Upper lobe of left lung (tissue), 6 donors: ENCODE measurements at places on chromosomes 16 and 17. TPM values are rescaled to one million over a fixed set of nuclear protein-coding genes. Genes with fewer than 3 reads are reported as not detected.
A peak's percentile ranks its signal among the peaks of the same experiment; 100 is the strongest.

GRCh38 chr17:22703204-22703603 lies 1010.9 kb downstream of the KCNJ18 start:
- no peaks in the 10 kb centered on the region for H3K4me1 ChIP-seq
- no peaks in the 10 kb centered on the region for H3K36me3 ChIP-seq
- DNase-seq: no peak

- H3K36me3 ChIP-seq: no peaks in the 10 kb centered on the region
- H3K27me3 ChIP-seq: no peaks in the 10 kb centered on the region
- no peak overlapping the region for H3K27ac ChIP-seq
- no peak overlapping the region for H3K4me3 ChIP-seq
Measured at GRCh38 chr16:55662644-55663031, 6.8 kb downstream of the SLC6A2 start.

GRCh38 chr16:22623351-22623781 lies 112.7 kb downstream of the NPIPB5 start:
- no peak overlapping the region for H3K27ac ChIP-seq
- no peak overlapping the region for H3K4me3 ChIP-seq

- peaks cover 12% of the 10 kb centered on the region for H3K4me1 ChIP-seq
- no peak overlapping the region for H3K27ac ChIP-seq
- no peaks in the 10 kb centered on the region for H3K27me3 ChIP-seq
- H3K4me3 ChIP-seq: no peak overlapping the region
- no peak for DNase-seq
Measured at GRCh38 chr17:57097832-57098421, 12.9 kb downstream of the AKAP1 start.

GRCh38 chr16:72042157-72042660 lies 12.1 kb upstream of the HP start:
- H3K27me3 ChIP-seq: no peaks in the 10 kb centered on the region
- no peaks in the 10 kb centered on the region for H3K36me3 ChIP-seq
- H3K27ac ChIP-seq: peak overlapping the region; percentile 9
- peaks cover 15% of the 10 kb centered on the region for H3K4me1 ChIP-seq

GRCh38 chr16:672371-672770 lies 3.1 kb upstream of the RHBDL1 start:
- H3K4me1 ChIP-seq: peaks cover 27% of the 10 kb centered on the region
- peaks cover 24% of the 10 kb centered on the region for H3K36me3 ChIP-seq
- H3K27ac ChIP-seq: no peak overlapping the region
- H3K4me3 ChIP-seq: no peak overlapping the region

DNA sequence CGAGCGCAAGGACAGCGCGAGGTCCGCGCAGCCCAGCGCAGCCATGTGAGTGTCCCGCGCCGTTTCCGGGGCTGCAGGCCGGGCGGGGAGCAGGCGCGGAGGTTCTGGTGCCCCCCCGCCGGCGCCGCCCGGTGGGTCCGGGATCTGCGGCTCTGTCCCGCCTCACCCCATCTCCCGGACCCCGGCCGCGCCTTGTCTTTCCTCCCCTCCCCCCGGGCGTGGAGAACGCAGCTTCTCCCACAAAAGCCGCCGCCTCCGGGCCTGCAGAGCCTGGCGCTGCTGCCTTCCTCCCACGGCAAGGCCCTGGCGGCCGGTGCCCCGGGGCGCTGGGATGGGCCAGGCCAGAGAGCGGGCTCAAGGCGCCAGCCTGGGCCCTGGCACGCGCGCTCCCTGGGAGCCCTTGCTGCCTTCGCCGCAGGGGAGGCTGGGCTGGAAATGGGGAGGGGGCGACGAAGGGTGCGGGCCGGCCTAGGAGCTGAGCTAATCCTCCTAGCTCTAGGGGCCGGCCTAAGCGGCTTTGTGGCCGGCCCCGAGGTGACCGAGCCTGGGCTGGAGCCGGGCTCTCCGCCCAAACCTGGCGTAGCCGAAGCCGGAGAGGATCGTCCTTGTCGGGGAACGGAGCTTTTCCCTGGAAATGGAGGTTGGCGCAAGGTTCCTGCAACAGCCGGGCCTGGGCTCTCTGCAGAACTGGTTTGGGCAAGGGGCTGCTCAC lies 397 bp downstream of the RIPOR1 start:
- peaks cover 33% of the 10 kb centered on the region for H3K4me1 ChIP-seq
- no peaks in the 10 kb centered on the region for H3K36me3 ChIP-seq
- H3K27ac ChIP-seq: peak overlapping the region; percentile 91
- peak overlapping the region; percentile 69 for H3K4me3 ChIP-seq

- no peak for DNase-seq
- no peaks in the 10 kb centered on the region for H3K27me3 ChIP-seq
- H3K27ac ChIP-seq: peak overlapping the region; percentile 68
- H3K36me3 ChIP-seq: no peaks in the 10 kb centered on the region
Measured at GRCh38 chr17:40608061-40608581, 39.5 kb downstream of the SMARCE1 start.

DNA sequence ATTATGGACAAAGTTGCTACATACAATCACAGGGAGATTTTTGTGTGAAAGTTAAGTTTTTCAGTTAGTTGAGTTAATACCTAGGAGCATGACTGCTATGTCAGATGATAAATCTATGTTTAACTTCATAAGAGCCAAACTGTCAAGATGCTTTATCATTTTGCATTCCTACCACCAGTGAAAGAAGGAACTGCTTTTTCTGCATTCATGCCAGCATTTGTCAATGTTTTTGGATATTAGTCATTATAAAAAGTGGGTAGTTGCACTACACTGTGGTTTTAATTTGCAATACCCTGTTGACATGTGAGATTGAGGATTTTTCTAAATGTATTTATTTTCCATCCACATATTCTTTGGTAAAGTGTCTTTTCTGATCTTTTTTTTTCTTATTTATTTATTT lies 434.0 kb upstream of the MON1B start:
- no peak overlapping the region for H3K4me3 ChIP-seq
- no peak for DNase-seq
- no peak overlapping the region for H3K27ac ChIP-seq
- H3K36me3 ChIP-seq: no peaks in the 10 kb centered on the region

DNA sequence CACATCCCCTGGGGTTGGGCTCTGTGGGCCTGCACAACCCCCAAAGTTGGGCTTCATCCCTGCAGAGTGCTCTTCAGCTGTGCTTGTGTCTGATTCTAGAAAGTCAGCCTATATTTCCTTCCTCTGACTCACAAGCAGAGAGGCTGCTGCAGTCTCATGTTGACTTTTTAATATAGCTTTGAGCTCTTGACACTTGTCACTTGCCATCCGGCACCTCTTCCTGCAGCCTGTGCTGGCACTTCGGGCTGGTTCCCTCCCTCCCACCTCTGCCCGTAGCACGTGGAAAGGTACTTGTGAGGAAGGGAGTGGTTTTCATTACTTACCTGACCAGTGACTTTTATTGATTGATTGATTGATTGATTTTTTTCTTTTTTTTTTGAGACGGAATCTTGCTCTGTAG lies 19.0 kb upstream of the JPT2 start:
- no peak overlapping the region for H3K27ac ChIP-seq
- H3K4me3 ChIP-seq: no peak overlapping the region
- no peaks in the 10 kb centered on the region for H3K4me1 ChIP-seq
- peaks cover 89% of the 10 kb centered on the region for H3K36me3 ChIP-seq
- H3K27me3 ChIP-seq: no peaks in the 10 kb centered on the region
- no peak for DNase-seq

- H3K36me3 ChIP-seq: peaks cover 20% of the 10 kb centered on the region
- no peak for DNase-seq
- H3K27ac ChIP-seq: peak overlapping the region; percentile 69
- H3K4me3 ChIP-seq: no peak overlapping the region
Measured at GRCh38 chr17:77404812-77405581, 264.2 kb downstream of the SEC14L1 start.

GRCh38 chr17:14793237-14793636 lies 471.9 kb downstream of the PMP22 start:
- no peaks in the 10 kb centered on the region for H3K36me3 ChIP-seq
- no peak for DNase-seq
- no peak overlapping the region for H3K27ac ChIP-seq
- H3K4me1 ChIP-seq: no peaks in the 10 kb centered on the region

DNA sequence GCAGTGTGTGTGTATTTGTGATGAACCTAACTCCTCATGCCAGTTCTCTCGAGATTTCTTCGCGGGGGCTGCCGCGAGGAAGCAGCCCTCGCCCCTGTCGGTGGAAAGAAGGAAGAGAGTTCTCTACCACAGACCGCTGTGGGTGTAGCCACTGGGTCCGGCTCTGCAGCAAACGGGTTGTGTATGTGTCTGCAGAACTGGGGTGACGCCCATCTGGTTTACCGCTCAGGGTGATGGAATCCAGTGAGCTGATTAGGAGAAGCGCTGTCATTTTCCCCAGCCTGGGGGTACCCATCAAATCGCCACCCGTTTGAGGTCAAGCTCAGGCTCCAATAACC lies 7.7 kb downstream of the CORO6 start:
- H3K4me1 ChIP-seq: peaks cover 59% of the 10 kb centered on the region
- DNase-seq: no peak
- H3K4me3 ChIP-seq: peak overlapping the region; percentile 49
- no peak overlapping the region for H3K27ac ChIP-seq
- no peaks in the 10 kb centered on the region for H3K36me3 ChIP-seq
- H3K27me3 ChIP-seq: no peaks in the 10 kb centered on the region

DNA sequence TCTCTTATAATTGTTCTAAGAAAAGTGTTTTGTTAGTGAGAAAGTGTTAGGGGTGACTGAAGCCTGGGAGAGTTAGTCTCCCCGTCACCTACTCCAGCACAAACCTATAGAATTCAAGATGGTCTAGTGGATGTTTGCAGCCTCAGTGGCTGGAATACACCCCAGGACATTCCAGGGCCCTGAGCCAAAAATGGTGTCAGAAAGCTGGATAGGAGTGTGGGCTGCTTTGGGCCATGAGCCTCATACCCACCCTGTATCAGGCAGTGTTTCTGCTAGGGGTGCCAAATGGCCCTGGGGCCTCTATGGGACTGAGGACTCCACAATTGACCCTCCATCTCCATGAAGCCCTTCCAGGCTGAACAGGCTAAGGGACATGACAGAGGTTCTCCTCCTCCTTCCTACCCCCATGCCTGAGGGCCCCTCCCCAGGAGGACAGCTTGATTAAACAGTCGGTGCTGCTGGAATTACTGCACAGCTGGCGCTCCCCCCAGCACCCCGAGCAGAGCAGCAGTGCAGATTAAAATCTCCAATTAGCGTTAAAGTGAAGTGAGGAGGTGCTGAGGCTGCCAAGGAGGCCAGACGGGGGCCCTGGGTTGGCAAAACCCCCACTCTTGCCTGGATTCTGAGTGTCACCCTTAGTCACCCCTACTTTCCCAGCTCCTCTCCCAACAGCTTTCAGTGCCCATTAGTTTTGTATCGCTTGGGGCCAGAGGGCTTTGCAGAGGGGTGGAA lies 59.1 kb downstream of the NEUROD2 start:
- H3K27me3 ChIP-seq: no peaks in the 10 kb centered on the region
- H3K4me1 ChIP-seq: peaks cover 8% of the 10 kb centered on the region
- peaks cover 31% of the 10 kb centered on the region for H3K36me3 ChIP-seq
- H3K4me3 ChIP-seq: no peak overlapping the region
- H3K27ac ChIP-seq: no peak overlapping the region

GRCh38 chr16:85293904-85294642 lies 181.8 kb upstream of the CIBAR2 start:
- H3K4me3 ChIP-seq: no peak overlapping the region
- H3K27me3 ChIP-seq: no peaks in the 10 kb centered on the region
- H3K4me1 ChIP-seq: peaks cover 8% of the 10 kb centered on the region

DNA sequence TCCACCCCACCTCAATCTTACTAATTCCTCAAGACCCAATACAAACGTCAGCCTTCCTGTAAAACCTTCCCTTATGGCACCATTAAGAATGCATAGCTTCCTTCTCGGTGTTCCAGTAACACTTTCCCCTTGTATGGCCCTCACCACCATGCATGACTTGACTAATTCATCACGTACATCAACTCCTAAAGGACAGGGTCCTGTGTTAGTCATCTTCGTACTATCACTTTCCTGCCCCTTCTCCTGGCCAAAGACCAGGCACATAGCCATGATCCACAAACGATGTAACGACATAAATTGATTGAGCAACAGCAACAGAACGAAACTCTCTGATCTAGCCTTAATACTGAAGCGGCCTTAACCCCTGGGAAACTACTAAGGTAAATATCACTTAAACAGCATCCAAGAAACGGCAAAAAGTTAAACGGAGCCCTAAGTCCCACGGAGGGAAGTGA lies 612 bp downstream of the PSMD12 start:
- peaks cover 38% of the 10 kb centered on the region for H3K4me1 ChIP-seq
- H3K4me3 ChIP-seq: peak overlapping the region; percentile 82
- peak overlapping the region; percentile 93 for H3K27ac ChIP-seq

DNA sequence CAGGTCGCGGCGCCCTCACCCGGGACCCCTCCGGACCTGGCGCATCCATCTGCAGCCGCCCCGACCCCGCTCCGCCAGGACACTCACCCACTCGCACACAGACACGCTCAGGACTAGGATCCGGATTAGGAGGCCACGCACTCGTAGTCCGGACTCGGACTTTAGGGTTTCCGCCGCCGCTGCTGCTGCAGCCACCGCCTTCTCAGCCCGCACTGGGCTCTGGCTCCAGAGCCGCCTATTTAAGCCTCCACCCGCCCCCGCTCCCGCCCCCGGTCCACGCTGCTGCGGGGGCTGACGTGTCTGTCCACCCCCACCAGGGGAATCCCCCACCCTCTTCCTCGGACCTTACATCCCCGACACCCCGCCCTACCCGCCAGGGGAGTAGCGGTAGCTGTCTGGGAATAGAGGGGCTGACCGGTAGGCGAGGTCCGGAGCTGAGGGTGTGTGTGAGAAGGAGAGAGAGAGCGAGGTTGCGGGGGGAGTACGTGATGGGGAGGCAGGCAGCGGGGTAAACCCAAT lies at the start of gene RRAD:
Gene RRAD, minus strand, starts transcription at position 214 of the 519 bp plus-strand sequence. CDS start 356 bp downstream, outside the sequence.
- H3K27me3 ChIP-seq: peaks cover 10% of the 10 kb centered on the region
- peak within 1 kb of the TSS; percentile 61 for H3K4me3 ChIP-seq
- peaks cover 41% of the 10 kb centered on the region for H3K4me1 ChIP-seq
- peak; percentile 90 for DNase-seq
- H3K27ac ChIP-seq: peak within 1 kb of the TSS; percentile 80

DNA sequence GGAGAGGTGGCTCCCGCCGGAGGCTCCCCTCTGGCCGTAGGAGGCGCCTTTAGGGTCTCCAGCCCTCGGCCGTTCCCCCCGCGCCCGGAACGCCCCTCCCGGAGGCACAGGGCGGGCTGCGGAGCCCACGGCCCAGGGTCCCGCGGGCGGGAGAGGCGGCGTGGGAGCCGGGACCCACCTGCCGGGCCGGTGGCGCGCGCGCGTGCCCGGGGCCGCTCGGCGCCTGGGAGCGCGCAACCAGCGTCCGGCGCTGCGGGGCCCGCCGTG lies at the start of gene MIF4GD:
Gene MIF4GD, minus strand, starts transcription at position 266 of the 267 bp plus-strand sequence. CDS start 1,036 bp downstream, outside the sequence.
- H3K4me1 ChIP-seq: peaks cover 27% of the 10 kb centered on the region
- peak within 1 kb of the TSS; percentile 88 for H3K4me3 ChIP-seq
- no peaks in the 10 kb centered on the region for H3K27me3 ChIP-seq
- H3K36me3 ChIP-seq: peaks cover 13% of the 10 kb centered on the region
- DNase-seq: no peak

Gene RNF112
- 0.69 TPM for total RNA-seq

Gene MAP3K3
- total RNA-seq: 90.8 TPM

Gene OR3A2
- total RNA-seq: not detected

Gene USP43
- 17.9 TPM for total RNA-seq

Gene SLC4A1
- total RNA-seq: 0.61 TPM

Gene TBC1D26
- total RNA-seq: 5.7 TPM

Gene KRTAP4-3
- not detected for total RNA-seq

Gene CD300A
- total RNA-seq: 26.5 TPM

Gene STAT5A
- total RNA-seq: 66.0 TPM

Gene QRICH2
- total RNA-seq: 9.4 TPM

Gene RHBDF1
- total RNA-seq: 110 TPM
